ENCODE measurements at places on chromosomes 2 and 18.

GRCh38 chr2:1869248-1869647 is 124.9 kb upstream of the PXDN start:
- no peak for DNase-seq

DNA sequence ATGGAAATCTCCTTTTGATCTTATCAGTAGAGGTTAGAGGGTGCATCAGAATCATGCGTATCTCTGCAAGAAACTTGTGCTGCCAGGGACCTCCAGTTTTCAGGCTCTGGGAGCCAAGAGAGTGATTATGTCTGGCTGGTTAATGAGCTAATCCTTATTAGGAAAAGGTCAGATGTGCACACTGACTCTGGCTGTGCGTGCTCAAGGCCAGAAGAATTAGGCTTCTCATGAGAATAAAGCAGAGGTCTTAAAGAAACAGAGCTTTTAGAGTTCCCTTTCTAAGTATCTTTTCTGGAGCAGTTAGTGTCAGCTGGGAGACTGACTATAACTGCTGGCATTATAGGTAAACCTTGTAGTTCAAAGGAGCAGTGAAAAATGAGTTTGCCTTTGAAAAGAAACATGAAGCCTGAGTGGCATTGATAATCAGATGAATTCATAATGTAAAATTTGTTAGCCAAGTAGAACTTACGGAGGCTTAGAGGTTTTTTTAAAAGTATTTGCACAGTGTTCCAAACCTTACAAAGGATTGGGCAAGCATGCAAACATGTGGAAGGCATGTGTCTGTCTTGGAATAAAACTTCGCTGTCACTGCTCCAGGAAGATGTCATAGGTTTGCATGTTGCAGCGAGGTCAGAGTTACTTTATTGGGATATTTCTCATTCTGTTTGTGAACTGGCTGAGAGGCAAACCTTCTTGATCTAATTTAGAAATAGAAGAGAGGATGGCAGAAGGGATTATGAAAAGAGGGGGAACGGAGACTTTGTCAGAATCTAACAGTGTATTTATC is 151.7 kb downstream of the ARHGAP28 start:
- DNase-seq, result no peak

GRCh38 chr2:236021499-236022057 is 146.6 kb downstream of the GBX2 start:
- no peak for DNase-seq

DNA sequence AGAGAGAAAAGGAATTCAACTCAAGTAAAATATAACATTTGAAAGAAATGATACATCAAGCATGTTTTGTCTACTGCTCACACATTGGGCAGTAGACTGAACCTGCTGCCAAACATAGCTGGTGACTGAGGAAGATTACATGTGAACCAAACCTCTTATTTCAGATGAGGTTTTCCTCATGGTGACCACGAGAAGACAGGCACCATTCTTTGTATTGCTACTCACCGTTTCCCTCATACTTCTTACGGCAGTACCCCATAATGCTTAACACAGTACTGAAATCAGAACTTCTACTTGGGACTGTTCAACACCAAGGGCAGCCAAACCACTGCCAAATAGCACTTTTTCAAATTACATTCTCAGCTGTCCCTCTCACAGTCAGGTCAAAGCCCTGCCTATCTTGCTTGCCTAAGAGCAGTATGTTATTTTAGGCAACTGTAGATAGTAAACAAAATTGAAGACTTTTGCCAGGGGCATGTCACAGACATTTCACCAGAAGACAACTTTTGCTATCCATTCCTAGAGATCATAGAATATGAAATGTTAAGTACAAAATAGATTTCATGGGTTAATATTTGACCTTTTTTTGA is 167.1 kb upstream of the DOK6 start:
- DNase-seq, result no peak

GRCh38 chr2:129345540-129345939 is 633.9 kb upstream of the RAB6C start:
- DNase-seq, result no peak

GRCh38 chr2:66579186-66580126 is 144.5 kb downstream of the MEIS1 start:
- DNase-seq, result no peak

DNA sequence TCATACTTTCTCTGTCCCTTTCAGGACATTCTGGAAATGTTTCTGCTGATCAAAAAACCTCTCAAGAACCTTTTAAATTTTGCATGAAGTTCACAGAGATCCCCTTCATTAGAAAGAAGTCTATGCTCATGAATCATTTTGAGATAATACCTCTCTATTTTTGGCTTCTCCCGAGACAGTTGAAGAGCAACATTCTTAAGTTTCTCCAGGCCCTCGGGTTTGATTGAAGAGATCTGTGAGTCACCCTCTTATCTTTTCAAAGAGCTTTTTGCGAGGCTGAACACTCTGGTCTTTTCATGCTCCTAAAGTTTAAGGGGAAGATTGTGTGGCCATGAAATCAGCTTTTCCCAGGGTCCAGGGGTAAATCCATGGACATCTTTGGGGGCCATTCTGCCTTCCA is 354.2 kb downstream of the FBXO15 start:
- no peak for DNase-seq

DNA sequence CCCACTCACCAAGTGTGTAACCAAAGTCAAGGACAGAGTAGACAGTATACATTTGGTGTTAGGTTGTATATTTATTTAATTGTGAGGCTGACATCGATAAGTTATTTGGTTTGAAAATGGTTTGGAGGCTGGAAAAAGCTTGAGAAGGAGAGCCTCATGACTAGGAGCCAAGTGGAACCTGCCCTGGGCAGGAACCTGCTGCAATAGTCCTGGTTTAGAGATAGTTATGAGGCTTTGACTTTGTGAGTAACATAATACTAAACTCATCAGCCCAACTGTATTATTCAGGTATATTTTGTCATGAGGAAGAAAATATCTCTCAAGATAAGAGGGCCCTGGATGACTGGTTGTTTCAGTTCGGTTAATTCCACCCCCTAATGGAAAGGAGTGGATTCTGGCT is 234.3 kb upstream of the CYRIA start:
- no peak for DNase-seq

DNA sequence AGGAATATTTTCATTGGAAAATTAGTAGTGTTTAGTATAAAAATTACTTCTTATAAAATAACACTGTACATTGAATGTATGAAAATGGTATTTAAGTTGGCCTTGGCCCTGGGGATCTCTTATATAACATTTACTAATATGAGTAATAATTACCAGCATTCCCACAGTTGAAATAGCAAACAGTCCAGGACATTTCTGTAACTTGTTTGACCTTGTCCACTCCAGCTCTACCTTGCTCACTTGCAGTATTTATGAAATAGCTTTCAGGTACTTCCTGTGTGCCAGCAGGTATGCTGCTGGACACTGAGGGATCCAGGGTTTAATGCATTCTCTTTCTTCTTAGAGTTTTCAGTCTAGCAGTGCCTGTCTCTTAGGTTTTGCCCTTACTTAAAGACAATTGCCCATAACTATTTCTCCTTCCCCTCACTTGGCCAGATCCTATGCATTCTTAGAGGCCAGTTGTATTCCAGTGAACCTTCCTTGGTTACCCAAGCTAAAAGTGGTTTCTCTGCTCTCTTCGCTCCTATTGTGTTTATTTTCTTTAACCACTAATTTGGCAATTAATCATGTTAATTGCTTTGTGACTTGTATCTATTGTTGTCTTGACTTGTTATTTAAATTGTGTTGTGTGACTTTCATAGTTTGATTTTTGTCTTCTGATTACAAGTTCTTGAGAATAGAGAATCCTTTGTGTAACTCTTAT is 25.9 kb downstream of the BABAM2 start:
- no peak for DNase-seq

Measured in GOT3 (cell line).